ENCODE measurements at places on chromosomes 5 and 9.

DNA sequence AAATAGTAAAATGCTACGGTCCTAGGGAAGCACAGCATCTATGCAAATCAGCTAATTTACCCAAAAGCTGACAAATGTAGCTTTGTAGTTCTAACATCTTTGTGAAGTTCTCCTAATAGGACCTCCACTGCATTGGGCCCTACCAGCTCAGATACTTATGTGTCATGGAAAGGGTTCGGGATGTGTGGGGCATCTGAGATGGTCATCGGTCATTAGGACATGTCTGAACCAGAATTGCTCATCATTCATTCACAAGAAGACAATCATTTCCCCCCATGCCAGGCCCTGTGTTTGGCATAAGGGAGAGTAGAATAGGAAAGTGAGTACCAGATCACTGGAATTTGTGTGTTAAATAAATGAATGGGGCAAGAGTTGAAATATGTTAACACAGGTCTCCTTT, 35.7 kb downstream of the PWWP2A start:
- no peak for DNase-seq

GRCh38 chr9:6356904-6357303, 28.7 kb downstream of the TPD52L3 start:
- DNase-seq = no peak

DNA sequence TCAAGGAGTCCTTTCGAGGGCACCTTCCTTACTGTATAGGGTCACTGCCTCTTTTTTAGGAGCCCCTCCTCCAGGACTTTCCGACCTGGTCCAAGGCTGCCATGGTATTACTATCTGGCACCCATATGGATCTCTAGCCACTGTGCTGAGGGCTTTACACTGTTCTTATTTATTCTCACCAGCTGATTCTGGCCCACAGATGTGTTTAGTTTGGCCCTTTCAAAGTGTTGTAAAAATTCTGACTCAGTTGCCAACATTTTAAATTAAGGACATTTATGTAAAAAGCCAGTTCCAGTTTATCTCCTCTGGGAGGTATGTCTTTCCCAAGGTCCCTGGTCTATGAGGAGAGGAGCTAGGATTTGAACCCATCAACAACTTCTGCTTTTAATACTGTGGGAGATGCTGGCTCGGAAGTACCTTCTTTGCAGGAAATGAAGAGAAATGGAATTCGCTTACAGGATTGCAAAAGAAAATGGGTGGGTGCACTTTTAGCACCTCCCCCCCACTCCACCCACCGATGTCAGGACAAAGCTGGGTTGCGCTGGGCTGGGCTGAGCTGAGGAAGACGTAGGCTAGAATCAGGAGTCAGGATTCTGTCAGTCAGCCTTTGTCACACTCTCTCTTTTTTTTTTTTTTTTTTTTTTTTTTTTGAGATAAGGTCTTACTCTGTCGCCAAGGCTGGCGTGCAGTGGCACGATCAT, 7.8 kb downstream of the JADE2 start:
- DNase-seq = no peak

GRCh38 chr5:42828671-42829070, 17.0 kb upstream of the SELENOP start:
- no peak for DNase-seq

DNA sequence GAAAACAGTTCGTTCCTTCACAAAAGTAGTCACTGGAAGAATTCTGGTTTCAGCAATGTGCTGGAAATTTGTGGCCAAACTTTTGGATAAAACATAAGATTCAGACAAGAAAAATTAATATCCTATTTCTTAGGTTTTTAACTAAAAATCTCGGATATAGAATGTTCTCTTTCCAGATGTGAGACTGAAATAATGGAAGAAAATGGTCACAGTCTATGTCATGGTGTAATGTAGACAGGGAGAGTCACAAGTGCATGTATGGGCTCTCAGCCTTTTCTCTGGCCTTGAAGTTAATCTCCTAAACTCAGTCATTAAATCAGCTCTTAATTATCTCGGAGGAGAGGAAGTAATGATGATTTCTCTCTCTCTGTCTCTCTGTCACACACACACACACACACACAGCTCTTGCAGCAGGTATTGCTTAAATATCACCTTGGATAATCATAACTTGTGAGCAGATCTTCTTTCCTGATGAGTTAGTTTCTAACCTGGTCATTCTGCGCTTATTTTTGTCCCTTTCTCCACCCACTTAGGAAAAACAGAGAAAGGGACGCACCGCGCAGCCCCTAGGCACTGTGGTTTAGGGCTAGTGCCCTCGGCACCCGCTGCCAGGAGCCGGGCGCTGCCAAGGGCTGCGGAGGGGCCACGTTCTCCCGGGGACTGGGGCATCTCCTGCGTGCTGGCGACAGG, 672 bp upstream of the ITGA2 start:
- no peak for DNase-seq

DNA sequence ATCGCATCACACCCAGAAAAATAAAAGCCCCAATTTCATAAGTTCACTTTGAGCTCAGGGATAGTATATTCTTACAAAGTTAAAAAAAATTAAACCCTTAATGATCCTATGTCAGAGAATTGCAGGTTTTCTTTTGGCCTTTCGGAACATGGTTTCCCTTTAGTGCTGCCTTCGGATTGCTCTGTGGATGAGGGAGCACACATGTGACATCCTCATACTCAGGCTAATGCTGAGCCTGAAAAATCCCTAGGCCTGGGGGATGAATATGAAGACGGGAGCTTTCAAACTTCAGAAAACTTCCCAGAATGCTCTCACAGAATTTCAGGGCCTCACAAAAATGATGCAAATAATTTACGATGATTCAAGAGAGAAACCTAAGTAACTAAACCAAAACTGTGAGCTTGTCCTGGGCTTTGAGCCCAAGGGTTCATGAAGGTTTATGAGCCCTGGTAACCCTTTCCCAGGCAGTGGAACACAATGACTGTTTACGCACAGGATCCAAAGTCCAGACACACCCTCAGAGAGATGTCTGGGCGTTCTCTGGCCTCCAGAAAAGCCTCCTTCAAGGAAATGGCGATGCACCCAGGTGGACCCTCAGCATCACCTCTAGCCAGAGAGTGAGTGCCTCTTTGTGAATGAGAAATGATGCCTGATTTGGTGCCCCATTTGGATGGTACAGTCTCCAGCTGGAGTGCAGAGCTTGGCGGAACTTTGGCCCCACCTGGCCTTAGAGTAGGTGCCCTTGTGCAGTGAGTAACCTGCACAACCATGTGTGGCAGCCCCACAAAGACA, 145.4 kb downstream of the ENTREP1 start:
- no peak for DNase-seq

GRCh38 chr9:71121275-71122021, at the start of gene TRPM3:
TSS of gene TRPM3 (minus strand) at chr9:71121621. CDS start at chr9:71121354, 267 bp downstream.
- no peak for DNase-seq

DNA sequence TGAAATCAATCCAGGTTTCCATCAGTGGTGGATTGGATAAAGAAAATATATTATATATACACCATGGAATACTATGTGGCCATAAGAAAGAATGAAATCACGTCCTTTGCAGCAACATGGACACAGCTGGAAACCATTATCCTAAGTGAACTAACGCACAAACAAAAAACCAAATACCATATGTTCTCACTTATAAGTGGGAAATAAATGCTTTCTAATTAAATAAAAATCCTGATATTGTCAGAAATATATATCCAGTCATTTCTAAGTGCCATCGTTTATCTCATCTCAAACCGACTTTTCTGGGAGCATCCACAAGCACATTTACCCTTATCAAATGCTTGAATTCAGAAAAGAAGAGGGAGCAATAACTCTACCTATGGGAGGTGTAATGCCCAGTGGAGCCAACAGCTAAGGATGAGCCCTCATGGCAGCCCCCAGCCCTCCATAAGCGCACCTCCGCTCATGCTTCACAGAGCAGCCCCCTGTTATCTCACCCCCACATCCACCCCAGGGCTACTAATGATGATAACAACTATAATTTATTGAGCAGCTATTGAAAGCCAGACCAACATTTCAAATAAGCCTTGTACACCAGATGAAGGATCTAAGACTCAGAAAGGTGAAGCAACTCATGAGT, 101.7 kb upstream of the SPOCK1 start:
- DNase-seq = no peak

DNA sequence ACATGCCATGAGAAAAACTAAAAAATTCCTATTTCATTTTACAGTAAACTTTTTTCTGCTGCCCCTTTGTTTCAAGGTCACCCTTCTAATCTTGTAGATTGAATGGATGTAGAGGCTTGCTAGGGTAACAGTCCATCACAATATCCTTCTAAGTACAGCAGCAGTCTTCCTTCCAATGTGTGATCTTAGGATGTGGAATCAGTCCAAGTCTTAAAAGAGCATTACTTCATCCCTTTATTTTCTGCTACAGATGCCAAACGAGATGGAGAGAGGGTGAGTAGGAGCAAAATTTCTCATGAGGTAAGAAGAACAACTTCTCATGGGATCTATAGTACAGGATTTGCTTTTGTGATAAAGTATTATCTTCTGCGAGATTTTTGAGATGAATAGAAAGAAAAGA, 704 bp upstream of the IL33 start:
- no peak for DNase-seq

DNA sequence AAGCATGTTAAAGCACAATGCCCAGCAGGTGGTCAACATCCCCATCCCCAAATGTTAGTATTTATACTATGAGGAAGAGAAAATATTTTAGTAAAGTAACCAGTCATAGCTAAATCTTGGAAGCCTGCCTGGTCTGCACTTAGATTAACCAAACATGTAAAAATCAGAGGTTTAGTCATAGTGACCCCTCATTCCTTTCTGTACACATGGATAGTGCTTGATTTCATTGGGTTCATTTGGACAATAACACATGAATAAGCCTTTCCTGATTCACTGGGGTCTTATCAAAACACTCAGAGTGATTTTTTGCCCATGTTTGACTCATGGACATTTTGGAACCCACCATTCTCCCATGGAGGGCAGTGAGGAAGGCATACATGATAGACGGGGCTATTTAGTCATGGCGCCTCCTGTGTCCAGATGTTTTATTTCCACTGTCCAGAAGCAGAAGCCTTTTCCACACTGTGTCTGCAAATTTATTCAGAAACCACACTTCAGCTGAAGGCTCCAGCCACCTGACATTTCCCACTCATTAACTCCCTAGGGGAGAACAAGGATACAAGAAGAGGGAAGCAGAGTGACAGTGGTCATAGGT, 32.5 kb downstream of the OR1J1 start:
- DNase-seq = no peak

GRCh38 chr9:69822116-69822750, 1.6 kb downstream of the CFAP95 start:
- DNase-seq = no peak

- DNase-seq = no peak
Observed at GRCh38 chr9:91698266-91698665, 251.8 kb downstream of the ROR2 start.

GRCh38 chr5:160628619-160628968, 206.9 kb downstream of the PTTG1 start:
- DNase-seq = no peak

GRCh38 chr5:130727830-130728229, 437.2 kb downstream of the HINT1 start:
- no peak for DNase-seq
